ENCODE measurements at places on chromosomes 13 and 19.

- no peak for DNase-seq
These were observed 86.5 kb downstream of the PCDH9 start for GRCh38 chr13:67143544-67144115.

DNA sequence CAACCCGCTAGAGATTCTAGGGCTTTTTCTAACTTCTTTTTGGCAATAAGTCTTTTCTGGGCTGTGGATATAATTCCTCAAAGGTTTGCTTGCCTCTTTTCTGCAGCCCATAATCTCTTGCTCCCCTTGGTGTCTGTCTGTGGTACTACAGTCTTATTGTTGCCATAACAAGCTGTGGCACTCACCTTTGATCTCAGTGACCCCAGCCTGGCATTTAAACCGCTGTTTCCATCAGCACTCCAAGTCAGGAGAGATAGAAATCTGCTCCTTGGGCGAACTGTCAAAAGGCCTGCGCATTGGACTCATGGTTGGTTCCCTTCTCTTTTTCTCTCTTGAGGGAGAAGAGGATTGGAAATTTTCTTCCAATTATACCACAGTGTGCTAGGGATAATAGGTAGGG lies 14.5 kb upstream of the MPHOSPH8 start:
- DNase-seq: no peak

DNA sequence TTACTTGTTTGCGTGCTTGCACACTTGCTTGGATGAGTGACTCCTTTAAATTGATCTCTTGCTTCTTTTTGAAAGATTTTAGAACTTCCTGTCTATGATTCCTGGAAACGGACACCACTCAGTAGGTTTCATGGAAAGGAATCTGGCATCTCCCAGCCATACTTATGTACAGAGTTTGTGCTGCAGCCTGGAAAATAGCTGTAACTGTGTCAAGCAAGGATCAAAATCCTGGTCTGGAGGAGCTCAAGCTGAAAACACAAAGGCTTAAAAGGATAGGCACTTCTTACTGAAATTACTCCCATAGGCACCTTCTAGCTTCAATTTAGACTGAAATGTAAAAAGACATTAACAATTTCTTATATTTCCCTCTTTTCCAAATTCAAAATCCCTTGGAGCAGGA lies 1.4 kb upstream of the FREM2 start:
- no peak for DNase-seq

DNA sequence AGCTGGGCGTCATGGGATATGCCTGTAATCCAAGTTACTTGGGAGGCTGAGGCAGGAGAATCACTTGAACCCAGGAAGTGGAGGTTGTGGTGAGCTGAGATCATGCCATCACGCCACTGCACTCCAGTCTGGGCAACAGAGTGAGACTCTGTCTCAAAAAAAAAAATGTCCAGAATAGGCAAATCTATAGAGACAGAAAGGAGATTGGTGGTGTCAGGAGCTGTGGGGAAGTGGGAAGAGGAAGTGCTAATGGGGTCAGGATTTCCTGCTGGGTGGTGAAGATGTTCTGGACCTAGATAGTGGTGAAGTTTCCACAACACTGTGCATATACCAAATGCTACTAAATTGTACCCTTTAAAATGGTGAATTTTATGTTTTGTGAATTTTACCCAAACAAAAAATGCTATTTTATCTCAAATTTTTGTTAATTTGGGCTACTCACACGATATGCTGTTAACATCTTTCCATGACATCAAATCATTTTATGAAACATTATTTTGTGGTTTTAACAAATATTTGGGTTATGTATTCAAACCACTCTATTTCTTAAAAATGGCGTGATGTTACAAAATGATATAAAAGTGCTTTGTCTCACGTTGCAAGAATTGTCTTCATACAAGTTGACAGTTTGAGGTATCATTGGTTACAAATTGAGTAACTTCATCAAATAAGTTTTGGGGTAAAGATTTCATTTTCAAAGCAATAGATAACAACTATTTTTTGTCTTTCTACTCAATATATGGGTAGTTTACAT lies 7.4 kb upstream of the CYP4F3 start:
- no peak for DNase-seq
